Cerebellar nuclear complex (tissue), 1 donor: ENCODE measurements at places on chromosomes 4 and X.

DNA sequence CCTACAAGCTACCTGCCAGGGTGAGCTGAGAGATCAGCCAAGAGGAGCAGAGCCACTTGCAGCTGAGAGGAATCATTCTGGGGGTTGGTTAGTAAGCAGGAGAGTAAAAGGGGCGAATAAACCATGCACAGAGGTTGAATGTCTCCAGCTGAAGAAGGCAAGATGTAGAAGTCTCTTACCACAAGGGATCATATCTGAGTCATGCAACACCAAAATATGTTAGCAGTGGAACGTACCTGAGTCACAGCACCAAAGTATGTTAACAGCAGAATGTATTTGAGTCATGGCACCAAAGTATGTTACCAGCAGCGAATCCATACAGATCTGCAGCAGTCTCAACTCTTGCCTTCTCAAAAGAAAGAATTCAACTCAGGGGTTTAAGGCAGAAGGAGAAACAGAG is 29.9 kb downstream of the C4orf51 start:
- no peak for DNase-seq

DNA sequence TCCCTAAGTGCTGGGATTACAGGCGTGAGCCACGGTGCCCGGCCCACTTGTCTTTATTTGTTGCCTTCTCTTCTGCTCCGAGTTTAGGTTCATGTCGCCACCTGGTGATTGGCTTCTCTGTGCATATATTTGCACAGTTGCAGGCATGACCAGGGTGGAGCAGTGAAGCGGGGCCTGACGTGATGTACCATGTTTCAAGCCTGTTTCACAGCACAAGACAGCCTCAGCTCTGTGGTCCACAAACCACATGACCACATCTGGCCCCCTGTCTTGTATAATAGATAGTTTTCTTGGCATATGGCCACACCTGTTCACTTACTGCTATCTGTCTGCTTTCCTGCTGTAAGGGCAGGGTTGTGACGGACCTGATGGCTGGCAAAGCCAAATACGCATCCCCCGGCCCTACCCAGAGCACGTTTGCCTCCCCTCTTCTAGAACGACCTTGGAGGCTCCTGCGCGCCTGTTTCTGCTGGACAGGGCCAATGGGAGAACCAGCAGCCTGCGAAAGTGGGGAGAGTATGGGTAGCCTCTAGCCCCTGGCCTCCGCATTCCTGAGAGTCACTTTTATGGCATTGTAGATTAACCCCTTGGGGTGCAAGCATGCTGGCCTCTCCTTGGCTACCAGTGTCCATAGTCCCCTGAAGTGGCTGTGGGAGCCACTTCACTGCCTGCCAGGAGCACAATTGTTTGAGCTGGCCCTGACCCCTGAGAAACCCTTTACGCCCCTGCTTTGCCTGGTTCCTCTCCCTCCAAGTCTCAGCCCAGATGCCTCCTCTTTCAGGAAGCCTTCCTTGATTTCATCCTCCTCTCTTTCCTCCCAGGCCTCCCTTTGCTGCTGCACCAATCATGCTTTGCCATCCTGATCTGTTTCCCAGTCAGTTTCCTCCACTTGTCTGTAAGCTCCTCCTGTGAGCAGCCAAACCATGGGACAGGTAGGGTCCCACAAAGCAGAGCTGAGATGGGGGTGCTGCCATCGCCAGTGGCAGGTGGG is 6.0 kb upstream of the SH3TC1 start:
- no peak for DNase-seq

GRCh38 chr4:140153419-140153717 is 616 bp downstream of the MAML3 start:
- no peak for DNase-seq

DNA sequence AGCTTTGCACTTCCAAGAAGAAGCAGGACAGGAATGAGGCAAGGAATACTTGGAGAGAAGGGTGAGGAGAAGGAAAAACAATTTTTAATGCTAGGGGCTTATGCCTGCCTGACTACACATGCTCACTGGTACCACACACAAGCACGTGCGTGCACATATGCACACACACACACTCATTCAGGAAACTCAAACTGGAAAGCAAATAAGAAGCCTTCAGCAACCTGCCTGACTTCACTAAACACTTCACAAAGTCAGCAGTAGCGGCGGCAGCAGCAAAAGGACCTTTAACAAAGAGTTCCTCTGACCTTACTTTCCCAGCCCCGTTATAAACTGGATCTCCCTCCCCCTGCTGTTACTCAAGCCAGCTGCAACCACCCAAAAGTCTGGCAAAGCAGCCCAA is 3.3 kb downstream of the ZDHHC9 start:
- no peak for DNase-seq

DNA sequence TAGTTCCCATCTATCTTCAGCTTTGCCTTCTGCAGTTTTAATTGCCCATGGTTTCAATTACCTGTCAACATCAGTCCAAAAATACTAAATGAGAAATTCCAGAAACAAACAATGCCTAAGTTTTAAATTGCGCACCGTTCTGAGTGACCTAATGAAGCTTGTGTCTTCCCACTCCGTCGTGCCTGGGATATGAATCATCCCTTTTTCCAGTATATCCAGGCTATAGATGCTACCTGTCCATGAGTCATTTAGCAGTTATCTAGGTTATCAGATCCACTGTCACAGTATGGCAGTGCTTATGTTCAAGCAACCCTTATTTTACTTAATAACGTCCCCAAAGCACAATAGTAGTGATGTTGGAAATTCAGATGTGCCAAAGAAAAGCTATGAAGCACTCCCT is 363.6 kb upstream of the FAM241A start:
- DNase-seq: no peak

GRCh38 chr4:41656572-41657520 is 91.7 kb downstream of the PHOX2B start:
- DNase-seq: peak; percentile 22

DNA sequence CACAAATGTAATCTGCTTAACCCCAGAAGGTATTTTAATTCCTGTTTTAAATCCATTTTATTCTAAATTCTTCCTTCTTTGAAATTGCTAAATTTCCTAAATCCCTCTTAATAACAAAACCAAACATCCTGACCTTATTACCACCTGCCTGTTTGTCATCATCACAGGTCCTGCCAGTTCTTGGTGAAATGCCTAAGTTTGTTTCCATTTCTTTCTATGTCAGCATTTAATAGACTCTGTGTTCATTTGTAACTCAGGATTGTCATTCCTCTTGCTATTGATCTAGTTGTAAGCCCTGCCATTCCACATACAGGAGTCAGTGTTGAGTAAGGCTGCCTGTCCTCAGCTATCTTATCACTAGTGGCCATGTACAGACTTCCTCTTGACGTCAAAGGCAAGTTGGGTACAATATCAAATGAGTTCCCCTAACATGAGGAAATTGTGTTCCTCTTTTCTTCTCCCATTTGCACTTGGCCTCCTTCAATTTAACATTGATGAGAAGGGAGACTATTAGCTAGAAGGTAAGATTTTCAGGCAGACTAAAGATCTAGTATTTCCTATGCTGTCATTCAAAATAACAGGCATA is 440.1 kb downstream of the AFF2 start:
- no peak for DNase-seq
